ENCODE measurements at places on chromosomes 6 and 20.

GRCh38 chr20:45890077-45890984, 677 bp downstream of the NEURL2 start:
- peak; percentile 45 for DNase-seq

DNA sequence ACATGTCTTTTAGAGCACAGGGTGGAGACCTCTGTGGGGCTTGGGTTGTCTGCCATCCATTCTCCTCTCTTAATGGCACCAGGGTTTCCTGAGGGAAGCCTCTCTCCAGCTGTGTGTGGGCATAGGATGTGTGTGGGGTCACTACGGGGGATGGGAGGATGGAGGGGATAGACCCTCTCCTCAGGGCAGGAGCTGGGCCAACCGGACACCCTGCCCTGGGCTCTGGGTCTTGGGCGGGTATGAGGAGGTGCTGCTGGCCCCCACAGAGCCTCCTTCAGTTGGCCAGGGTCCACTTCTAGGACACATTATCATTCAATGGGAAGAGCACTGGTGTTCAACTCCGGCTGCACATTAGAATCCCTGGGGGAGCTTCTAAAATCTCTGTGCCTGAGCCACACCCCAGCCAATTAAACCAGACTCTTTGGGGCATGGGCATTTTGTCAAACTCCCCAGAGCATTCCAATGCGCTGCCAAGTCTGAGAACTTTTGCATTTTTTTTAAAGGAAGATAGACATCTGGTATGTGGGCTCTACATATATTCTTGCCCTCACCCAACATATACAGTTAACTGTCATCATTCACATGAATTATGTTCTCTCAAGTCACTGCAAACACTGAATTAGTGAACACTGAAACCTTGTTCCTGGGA, 38.5 kb downstream of the TRAM2 start:
- no peak for DNase-seq

DNA sequence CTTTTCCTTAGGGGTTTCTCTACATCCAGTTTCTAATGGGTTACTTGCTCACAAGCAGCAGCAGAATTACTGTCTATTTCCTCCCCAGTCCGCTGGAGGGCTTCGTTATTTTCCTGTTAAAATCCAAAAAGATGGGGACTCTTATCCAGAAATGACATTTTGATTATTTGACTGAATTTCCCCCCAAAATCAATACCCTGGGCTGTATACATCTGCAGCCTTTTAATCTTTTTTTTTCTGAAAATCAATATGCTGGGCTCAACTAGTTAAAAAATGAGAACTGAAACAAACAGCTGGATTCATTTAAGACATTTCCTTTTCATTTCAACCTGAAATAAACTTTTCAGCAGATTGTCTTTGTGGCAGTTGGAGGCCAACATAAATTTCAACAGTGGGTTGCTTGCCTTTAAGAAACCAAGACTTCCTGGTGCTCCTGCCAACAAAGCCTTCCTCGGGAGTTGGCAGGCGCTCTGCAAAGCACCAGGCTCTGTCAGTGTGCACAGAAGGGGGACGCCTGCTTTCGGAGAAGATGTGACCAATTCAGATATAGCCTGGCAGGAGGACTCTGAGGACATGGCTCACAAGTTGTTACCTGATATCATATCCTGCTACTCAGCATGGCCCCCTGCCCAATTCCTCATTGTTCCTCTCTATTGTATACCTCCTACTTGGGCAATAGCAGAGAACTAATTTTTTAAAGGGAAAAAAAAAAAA, 204.7 kb upstream of the ARG1 start:
- no peak for DNase-seq

DNA sequence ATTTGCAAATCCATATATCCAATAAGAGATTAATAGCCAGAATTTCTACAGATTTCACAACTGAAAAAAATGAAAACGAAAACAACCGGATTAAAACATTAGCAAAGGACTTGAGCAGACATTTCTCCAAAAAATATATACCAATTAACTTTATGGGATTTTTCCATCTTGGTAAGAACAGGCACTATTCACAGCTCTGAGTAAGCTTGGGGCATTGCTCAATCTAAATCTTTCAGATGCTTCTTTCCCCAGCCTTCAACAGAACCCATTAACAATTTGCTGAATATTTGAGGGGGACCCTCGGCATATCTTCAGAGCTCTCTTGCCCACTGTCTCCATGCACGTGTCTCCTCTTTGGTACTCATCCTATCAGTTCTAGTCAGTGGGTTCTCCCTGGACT, 111.7 kb upstream of the CD93 start:
- no peak for DNase-seq

- DNase-seq = no peak
Measured at GRCh38 chr6:109024368-109024767, 70.3 kb downstream of the SESN1 start.

DNA sequence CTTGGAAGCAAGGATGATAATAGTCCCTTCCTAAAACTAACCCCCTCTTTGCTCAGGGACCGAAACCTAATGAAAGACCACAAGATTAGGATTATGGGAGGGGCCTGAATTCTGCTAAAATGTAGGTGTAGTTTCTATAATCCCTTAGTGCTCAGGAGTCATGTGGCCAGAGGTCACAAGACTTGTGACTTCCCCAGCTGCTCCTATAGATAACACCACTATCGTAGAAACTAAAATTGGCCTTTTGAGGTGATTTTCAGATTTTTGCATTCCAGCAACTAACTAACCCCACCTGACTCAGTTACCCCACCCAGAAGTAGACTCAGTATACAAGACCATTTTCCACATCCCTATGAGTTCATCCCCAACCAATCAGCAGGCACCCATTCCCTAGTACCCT, 42.1 kb downstream of the MDN1 start:
- DNase-seq = no peak

DNA sequence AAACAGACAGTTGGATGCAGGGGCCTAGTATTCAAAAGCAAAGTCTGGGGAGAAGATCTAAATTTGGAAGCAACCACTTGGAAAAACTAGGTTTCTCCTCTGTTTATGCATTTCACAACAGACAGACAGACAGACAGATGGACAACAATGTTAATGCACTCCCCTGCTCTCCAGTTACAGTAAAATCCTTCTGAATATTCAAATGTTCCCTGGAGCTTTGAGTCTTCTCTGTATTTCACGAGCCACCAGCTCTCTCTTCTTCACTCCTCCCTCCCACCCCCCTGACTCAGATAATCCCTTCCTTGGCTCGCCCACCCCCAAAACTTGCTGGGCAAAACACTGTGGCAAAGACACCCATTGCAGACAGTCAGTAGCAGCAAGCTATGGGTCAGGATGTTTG, 129.3 kb upstream of the TOP1 start:
- DNase-seq = no peak

DNA sequence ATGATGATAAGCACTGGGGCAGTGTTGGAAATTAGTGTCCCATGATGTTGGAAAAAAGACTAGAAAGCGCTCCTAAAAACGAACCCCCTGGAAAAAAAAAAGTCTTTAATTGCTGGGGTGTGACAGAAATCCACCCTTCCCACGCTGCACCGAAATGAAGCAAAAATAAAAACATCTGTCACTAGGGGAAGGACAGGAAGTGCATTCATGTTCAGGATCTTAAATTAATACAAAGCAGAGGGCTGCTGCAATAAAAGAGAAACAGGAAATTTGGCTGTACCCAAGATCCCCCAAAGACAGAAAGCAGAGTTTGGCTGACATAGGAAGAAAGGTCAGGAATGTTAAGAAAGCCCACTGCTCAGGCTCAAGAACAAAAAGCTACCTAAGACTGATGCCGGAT, 333.9 kb downstream of the TBC1D32 start:
- no peak for DNase-seq

- DNase-seq = peak; percentile 30
Measured at GRCh38 chr6:41191569-41191968, 9.4 kb downstream of the TREML2 start.

DNA sequence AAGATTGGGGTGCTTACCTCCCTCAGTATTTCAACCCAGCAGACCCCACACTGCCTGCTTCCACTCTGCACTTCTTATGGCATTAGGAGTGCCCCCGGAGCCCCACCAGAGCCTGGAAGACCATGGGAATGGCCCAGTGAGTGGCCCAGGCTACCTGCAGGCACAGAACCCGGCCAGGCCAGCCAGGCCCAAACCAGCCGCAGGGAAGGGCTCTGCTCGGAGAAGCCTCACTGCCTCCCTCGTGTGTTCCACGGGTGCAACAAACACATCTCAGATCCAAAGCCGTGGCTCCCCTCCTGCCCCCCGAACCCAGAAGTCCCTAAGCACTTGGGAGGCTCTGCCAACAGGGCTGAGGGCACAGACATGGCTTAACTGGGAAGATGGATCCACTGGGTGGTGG, 283.9 kb downstream of the CDH4 start:
- DNase-seq = no peak

- DNase-seq = no peak
Measured at GRCh38 chr6:11875325-11876109, 96.9 kb upstream of the ADTRP start.

GRCh38 chr6:111898452-111898851, 25.2 kb upstream of the FYN start:
- no peak for DNase-seq

- DNase-seq = no peak
Measured at GRCh38 chr6:168115748-168116437, 36.9 kb upstream of the FRMD1 start.

- no peak for DNase-seq
Measured at GRCh38 chr20:51420111-51420510, 122.4 kb downstream of the NFATC2 start.

- no peak for DNase-seq
Measured at GRCh38 chr6:12769556-12770256, 53.1 kb downstream of the PHACTR1 start.

DNA sequence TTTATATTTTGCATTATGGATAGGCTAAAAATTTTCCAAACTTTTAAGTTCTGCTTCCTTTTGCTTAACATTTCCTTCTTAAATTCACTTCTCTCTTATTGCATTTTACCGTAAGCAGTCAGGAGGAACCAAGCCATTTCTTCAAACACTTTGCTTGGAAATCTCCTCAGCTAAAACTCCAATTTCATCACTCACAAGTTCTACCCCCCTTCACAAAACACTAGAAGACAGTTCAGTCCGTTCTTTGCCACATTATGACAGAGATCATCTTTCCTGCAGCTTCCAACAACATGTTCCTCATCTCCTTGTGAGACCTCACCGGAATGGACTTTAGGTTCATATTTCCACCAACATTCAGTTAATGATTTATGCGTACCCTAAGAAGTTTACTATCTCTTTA, 79.2 kb upstream of the LY86 start:
- DNase-seq = no peak

GRCh38 chr6:130494729-130495128, 128.9 kb downstream of the TMEM200A start:
- no peak for DNase-seq

DNA sequence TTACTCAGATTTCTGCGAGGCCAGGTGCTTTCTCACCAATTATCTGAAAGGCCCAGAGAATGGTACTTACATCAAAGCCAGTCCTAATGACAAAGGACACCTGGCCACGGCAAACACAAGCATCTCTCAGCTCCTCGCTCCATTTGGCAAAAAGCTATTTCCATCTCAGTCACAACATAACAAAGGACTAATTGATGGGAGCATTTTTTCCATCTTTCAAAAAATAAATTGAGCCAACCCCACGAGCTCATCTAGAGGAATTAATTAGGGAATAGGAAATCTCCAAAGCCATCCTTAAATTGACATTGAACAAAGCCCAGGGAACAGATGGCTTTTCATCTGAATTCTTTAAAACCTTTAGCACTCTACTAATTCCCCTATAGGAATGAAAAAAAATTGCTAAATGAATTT, 236.7 kb downstream of the HAO1 start:
- no peak for DNase-seq

GRCh38 chr6:156126535-156126934, 650.6 kb upstream of the ARID1B start:
- DNase-seq = no peak

DNA sequence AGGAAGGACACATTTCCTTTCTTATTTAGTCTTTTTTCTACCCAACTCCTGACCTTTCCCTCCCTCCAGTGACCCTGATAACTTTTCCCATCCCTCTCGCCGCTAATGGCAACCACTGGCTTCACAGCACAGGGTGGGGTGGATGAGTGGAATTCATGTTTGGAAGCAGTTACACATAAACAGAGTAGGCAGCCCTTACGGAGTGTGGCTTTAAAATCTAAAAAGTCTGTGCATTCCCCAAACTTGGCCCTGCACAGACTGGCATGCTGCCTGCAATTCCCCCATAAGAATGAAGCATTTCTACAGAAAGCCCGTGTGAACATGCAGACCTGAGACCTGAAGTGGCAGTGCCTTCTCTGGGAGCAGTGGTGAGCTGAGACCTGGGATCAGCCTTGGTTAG, 275.9 kb upstream of the PRND start:
- DNase-seq = no peak

GRCh38 chr6:146904596-146904995, 299.6 kb upstream of the STXBP5 start:
- no peak for DNase-seq
